ENCODE measurements at places on chromosomes 16 and 17.
A peak's percentile ranks its signal among the peaks of the same experiment; 100 is the strongest.

- DNase-seq = no peak
Measured at GRCh38 chr17:56482229-56482628, 111.3 kb upstream of the NOG start.

DNA sequence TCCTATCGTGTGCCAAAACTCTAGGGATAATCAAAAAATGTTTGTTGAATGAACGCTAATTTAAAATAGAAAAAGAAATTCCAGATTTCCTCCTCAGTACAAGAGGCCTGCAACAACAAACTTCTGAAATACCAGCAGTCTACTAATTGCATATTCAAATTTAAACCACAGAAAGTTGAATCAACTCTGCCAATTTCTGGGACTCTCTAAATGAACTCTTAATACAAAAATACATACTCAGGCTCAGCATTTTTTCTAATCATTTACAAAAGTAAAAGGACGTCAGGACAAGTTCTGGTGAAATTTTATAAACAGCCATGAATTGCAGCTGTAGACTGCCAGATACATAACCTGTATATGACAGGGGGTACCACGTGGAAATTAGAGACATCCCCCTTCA is 49.0 kb downstream of the KANSL1 start:
- no peak for DNase-seq

DNA sequence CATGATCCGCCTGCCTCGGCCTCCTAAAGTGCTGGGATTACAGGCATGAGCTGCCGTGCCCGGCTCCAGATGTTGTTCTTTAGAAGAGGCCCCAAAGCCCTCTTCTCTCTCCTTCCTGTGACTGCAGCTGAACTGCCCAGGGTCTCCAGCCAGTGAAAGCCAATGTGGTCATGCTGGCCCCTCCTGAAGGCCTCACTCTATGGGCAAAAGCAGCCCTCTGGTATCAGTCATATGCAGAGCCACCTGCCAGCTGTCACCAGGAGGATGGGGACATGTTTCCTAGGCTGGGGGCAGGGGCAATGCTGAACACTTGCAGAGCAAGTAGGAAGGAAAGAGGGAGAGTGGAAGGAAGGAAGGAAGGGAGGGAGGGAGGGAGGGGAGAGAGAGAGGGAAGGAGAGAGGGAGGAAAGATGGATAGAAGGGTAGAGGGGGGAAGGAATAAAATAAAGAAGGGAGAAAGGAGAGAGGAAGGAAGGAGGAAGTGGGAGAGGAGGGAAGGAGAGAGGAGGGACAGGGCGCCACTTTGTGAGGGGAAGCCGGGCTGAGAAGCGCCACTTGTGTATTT is 36.0 kb downstream of the SOCS3 start:
- DNase-seq = peak; percentile 57

DNA sequence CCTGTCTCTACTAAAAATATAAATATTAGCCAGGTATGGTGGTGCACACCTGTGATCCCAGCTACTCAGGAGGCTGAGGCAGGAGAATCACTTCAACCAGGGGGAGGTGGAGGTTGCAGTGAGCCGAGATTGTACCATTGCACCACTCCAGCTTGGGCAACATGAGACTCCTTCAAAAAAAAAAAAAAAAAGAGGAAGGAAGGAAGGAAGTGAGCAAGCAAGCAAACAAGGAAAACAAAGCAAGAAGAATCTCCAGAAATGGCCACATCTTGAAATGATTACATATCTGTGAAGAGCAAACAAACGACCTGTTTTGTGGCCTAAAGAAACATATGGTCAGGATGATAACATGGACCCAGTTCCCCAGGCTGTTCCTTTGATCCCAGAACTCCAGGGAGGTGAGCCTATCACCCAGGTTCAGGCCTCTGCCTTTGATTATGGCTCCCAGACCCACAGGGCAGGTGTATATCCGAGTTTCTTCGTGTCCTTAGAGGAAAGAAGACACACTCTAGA is 8.9 kb downstream of the ACOX1 start:
- no peak for DNase-seq

GRCh38 chr17:5516060-5516792 is 29.9 kb downstream of the MIS12 start:
- no peak for DNase-seq

- DNase-seq = no peak
Measured at GRCh38 chr16:49698453-49698815, 157.5 kb downstream of the ZNF423 start.

DNA sequence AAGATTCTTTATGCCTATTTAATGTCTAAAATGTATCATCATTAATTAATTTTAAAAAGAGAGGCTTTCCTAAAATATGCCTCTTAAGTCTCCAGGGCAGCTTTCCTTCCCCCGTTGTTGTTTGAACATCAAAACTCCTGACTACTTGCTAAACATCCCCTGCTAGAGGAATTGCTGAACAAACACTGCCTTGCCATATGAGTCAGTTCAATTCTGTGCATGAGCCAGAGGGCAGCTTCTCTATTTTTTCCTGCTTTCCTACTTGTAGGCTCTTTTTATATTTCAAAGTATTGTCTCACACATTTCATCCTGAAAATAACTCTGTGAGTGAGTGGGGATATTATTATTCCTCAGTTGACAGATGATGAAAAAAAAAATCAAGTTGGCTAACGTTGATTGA is 143.4 kb downstream of the HS3ST4 start:
- DNase-seq = no peak

DNA sequence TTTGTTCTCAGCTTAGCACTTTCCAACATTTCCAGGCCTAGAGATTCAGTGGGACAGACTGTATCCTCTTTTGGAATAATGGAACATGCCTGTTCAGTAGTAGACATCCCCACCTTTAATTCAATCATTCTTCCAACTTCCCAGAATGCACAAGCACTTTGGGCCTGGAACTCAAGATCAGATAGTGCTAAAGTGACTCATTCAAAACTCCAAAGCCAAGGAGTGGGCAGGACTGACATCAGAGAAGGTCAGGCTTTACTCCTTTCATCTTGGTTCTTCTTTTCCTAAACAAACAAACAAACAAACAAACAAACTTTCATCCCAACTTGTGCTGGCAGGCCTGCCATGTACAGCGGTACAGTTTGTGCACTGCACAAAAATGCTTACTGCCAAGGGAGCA is 172.0 kb downstream of the AXIN2 start:
- no peak for DNase-seq

DNA sequence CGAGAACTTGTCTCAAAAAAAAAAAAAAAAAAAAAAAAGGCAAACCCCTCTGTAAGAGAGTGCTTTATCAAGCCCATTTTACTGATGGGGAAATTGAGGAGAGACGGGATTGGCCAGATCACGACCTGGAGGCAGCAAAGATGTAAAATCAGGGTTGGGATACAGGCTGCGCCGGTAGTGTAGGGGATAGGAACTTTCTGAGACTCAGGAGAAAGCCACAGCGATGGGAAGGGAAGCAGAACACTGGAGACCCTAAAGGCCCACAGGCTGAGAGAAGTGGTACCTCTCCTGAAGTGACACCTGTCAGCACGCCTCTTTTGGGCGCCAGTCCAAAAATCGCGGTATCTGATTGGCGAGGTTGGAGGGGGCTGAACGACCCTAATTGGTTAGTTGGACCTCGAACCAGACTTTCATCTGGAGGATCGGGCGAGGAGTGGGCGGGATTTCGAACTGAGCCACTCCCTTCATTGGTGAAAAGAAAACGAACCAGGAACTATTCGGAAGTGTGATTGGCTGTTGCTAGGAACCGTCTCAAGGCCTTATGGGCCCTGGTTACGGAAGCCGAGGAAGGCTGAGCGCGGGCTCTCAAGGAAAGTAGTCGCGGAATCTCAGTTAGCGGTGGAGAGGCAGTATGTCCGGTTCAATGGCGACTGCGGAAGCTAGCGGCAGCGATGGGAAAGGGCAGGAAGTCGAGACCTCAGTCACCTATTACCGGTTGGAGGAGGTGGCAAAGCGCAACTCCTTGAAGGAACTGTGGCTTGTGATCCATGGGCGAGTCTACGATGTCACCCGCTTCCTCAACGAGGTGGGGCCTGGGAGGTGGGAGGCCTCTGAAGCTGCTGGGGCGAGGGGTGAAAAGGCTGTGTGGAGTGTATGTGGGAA is at the start of gene CYB5B:
Gene CYB5B (plus strand): TSS at position 567 of the 882 bp plus-strand sequence. CDS start 65 bp downstream, at position 632.
- DNase-seq = peak; percentile 97

DNA sequence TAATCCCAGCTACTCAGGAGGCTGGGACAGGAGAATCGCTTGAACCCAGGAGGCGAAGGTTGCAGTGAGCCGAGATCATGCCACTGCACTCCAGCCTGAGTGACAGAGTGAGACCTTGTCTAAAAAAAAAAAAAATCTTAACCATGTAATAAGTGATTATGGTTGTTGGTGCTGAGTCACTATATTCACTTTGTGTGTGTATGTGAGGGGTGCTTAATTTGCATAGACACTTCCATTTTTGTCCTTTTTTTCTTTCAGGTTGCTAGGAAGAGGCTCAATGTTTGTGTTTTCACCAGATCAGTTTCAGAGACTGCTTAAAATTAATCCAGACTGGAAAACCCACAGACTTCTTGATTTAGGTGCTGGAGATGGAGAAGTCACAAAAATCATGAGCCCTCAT is 18.2 kb downstream of the METTL9 start:
- DNase-seq = no peak

- DNase-seq = no peak
Measured at GRCh38 chr17:66444031-66444430, 141.6 kb downstream of the PRKCA start.

DNA sequence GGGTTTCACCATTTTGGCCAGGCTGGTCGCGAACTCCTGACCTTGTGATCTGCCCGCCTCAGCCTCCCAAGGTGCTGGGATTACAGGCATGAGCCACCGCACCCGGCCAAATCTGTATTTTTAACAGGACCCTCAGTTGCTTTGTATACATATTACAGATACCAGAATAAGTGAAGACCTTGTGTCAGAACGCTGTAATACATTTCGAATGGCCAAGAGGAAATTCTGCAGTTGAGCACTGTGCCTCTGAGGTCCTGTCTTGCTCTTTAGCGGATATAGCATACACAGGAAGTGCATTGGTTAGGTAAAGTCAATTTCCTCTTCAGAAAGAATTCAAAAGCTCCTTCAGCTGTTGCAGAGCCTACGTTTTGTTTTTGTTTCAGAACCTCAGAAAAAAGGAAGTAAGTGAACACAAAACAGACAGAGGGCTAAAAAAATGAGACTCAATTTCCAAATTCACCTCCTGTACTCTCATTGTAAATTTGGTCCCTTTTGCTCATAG is 15.7 kb downstream of the CRLF3 start:
- no peak for DNase-seq

- DNase-seq = no peak
Measured at GRCh38 chr17:62681061-62681938, 53.8 kb downstream of the MRC2 start.
